ENCODE measurements at places on chromosomes 4 and X.

DNA sequence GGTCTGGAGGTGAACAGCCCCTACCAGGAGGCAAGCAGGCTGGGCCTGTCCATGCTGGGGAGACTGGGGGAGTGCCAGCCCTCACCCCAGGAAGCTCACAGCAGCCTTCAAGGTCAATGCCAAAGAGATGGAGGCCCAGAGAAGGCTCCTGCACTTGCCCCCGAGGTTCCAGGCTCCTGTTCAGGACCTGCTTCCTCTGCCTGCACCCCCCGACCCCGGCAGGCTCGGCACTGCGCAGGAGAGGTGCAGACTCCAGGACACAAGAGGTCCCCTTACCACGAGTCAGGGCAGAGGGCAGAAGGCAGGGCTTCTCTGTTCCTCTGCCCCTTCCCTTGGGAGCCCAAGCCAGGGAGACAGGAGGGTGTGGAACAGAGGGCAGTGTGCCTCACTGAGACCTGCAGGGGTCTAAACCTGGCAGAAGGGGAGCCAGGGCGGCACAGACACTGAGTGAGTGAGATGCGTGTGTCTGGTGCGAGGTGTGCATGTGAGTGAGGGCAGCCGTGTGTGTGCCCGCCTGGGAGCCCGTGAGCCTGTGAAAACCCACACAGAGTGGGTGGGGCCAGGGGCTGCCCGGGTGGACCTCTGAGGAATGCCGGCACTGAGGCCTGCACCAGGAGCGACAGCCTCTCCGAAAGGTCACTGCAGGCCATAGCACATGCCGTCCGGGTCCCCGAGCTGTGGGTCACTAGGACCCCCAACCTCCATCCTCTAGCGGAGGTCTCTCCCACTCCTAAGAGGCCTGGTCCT is 30.7 kb upstream of the FGFR3 start:
- no peak for DNase-seq

GRCh38 chr4:85968945-85969819 is 390.7 kb downstream of the MAPK10 start:
- DNase-seq, result no peak

DNA sequence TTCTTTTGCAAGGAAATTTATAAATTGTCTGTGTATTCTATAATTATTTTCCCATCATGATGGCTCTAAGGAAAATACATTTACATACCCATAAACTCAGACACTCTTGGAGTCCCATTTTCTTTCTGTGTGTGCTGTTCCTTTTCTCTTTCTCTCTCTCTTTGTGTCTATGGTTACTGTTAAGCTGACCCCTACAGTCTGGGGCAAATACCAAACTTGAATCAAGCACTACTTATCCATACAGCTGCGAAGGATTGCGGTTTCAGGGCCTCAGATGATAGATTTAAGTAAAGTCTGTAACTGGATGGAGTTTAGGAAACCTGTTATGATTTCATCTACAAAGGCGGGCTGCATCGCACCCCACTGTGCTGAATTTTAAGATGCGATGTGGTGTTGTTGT is 150.2 kb downstream of the SHROOM3 start:
- no peak for DNase-seq

- DNase-seq, result no peak
Observed at GRCh38 chrX:30144971-30145731, 70.2 kb upstream of the MAGEB2 start.

- DNase-seq, result no peak
Observed at GRCh38 chr4:39304651-39305050, 61.5 kb downstream of the RFC1 start.

- no peak for DNase-seq
Observed at GRCh38 chr4:14524276-14524675, 478.0 kb upstream of the CPEB2 start.

- DNase-seq, result no peak
Observed at GRCh38 chrX:10395179-10395578, 225.2 kb downstream of the MID1 start.

DNA sequence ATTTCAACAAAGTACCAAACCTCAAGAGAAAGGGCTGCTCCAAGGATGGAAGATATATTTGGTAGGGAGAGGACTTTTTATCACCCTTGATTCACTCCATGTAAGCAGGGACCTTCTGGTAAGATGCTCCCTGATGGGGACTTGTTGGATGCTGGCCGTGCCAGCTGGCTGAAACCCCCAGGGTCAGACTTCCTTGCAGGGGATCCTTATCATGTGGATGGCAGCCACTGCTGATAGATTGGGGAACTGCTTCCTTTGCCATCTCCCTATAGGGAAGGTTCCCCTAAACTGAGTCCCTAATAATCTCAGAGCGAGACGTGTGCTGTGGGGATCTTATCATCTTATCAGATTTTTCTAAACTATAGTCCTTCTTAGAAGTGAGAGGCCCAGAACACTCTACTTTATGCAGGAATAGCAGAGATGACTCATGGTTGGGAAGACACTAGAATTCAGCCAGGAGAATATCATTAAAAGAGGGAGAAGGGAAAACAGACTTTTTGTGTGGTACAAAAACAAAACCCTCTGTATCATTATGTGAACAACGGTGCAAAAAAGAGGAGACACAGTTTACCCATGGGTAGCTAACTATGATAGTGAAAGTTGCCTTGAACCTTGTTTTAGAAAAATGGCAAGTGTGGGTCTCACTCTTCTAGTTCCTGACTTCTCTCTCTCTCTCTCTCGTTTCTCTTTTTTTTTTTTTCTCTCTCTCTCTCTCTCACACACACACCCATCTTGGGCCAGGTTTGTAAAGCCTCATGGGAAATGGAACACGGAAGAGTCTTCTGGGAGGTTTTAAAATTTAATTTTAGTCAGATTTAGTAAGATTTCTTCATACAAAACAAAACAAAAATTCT is 16.1 kb downstream of the RHOH start:
- DNase-seq, result no peak

DNA sequence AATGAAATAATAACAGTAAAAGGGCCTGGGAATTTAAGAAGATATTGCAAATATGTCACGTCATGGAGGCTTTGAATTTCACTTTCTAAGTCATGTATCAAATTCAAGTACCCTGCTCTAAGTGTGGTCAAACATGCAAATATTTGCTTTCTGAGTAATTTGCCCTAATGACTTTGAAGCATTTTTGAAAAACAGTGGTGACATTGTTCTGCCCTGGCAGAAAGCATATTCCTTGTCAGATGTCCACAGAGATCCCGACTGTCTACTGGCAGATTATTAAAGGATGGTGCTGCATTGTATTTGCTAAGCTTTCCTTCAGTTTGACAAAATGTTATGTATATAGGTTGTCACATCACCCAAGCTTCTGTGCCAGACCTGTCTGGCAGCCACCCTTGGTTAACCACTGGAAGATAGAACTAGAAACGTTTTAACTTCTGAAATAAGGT is 92.5 kb downstream of the ANK2 start:
- DNase-seq, result no peak

- no peak for DNase-seq
Observed at GRCh38 chr4:116866106-116866505, 219.3 kb downstream of the TRAM1L1 start.

DNA sequence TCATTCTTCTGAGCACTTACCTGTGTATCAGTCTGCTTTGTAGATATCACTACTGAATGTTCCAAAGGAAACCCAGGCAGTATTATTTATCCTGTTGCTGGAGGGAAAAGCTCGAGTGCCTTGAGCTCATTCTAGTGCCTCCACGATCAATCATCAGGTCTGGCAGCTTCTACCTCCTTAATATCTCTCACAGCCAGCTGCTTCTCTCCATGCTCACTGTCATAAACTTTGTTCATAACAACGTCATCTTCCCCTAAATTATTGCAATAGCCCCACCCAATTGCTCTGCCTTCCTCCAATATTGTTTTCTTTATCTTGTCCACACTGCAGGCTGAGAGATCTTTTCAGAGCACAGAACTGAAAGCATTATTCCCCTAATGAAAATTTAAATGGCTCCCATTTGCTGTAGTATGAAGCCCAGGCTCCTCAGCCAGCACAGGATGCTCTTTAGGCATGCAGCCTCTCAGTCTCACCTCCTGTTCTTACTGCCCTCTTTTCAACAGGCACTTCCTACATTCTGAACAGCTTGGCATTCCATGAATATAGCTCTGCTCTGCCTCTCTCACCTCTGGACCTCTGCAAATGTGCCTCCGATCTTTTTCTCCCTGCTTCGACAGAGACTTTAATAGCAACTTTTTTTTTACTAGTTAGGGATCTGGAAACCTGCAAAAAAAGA is 504.2 kb upstream of the IGFBP7 start:
- no peak for DNase-seq

DNA sequence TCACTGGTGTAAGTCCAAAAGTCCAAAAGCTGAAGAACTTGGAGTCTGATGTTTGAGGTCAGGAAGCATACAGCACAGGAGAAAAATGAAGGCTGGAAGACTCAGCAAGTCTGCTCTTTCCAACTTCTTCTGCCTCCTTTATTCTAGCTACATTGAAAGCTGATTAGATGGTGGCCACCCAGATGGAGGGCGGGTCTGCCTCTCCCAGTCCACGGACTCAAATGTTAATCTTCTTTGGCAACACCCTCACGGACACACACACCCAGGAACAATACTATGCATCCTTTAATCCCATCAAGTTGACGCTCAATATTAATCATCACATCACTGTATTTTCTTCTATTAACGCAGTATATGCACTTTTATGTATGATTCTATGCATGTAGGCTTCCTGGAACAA is 931.6 kb upstream of the GRIA3 start:
- DNase-seq, result no peak

- DNase-seq, result no peak
Observed at GRCh38 chr4:91243132-91243531, 1060.6 kb upstream of the GRID2 start.

DNA sequence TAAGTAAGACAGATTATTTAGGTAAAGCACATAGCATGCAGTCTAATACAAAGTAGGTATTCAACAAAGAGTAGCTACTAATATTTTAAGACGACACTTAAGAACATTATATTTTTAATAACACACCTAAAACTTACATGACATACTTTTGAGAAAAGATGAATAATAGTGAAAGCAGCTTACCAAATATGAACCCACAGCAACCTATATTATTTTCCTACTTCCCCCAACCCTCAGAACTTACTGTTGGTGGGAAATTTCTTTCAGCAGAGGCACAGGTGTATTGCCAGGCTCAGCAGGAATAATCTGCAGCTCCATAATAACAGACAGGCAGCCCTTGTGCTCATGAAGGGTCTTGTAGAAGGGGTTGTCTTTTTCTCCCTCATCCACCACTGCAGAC is 498.9 kb downstream of the GLUD2 start:
- no peak for DNase-seq

GRCh38 chr4:163448540-163449203 is 24.9 kb downstream of the TKTL2 start:
- no peak for DNase-seq
